Hindlimb muscle (tissue), 1 donor: ENCODE measurements at places on chromosomes 7 and 10. TPM values are rescaled to one million over a fixed set of nuclear protein-coding genes. Genes with fewer than 3 reads are reported as not detected.

GRCh38 chr7:6167587-6168476 is 104.6 kb downstream of the CYTH3 start:
- DNase-seq: no peak

GRCh38 chr10:127029061-127029460 is 123.8 kb downstream of the DOCK1 start:
- DNase-seq: no peak

DNA sequence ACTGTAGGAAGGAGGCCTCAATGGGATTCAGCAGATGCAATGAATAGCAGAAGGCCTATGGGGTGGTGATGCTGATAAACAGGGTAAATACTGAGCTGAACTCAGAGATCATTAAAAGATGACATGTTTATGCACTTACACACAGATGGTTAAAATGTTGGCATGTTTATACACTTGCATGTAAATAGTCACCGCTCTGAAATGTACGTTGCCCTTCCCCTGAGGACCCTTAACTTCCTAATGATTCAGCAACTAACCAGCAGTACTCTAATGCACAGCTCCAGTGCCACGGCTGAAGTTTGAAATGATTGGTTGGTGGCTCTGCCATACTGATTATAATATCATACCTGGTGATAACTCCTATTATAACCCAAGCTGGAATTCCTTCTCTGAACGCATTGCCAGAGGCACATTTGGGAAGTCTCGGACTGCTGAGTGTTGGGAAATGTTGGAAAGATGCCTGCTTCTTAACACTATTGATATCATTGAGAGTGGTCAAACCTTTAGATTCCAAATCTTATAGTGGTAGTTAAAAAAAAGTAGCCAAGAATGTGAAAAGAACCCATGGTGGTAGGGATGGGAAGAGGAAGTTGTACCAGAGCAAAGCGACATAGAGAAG is 3.7 kb upstream of the CAV1 start:
- DNase-seq: no peak

Gene LANCL2
- 20.5 TPM for polyA plus RNA-seq

Gene TMEM139
- polyA plus RNA-seq: 0.98 TPM

DNA sequence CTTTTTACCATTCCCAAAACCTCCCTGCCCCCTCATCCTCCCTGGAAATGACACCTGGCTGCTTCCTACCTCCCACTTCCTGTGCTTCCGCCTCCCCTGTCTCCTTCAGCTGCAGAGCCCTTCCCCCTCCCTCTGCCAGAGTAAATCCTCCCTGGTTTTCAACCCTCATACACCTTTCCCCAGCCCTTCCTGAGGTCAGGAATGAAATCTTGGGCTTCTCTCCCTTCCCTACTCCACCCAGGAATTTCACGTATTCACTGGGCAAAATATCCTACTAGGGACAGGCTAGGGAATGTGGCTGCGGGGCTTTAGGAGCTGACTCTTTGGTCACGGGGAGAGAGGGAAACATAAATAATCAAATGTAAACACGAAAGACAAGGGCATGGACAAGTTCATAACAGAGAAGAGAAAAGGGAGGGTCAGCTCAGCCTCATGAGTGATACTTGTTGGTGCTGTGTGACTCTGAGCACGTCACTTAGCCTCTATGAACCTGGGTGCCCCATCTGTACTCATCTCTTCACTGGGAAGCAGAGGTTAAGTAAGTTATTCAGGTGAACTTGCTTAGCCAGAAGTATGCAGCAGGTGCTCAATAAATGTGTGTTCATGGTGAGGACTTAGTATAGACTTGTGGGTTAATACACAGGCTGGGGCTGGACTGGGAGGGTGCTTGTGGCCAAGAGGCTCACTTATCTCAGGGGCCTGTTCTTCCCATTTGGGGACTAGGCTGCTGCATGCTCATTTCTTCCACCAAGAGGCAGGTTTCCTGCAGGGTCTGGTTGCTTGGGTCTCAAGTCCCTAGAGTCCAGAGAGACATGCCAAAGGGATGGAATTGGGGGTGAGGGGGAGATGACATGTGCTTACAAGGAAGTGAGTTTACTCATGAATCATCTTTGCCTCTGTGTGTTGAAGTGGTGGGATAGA is 10.0 kb upstream of the DUSP5 start:
- no peak for DNase-seq

GRCh38 chr10:109863775-109864174 is 59.5 kb downstream of the XPNPEP1 start:
- DNase-seq: no peak

DNA sequence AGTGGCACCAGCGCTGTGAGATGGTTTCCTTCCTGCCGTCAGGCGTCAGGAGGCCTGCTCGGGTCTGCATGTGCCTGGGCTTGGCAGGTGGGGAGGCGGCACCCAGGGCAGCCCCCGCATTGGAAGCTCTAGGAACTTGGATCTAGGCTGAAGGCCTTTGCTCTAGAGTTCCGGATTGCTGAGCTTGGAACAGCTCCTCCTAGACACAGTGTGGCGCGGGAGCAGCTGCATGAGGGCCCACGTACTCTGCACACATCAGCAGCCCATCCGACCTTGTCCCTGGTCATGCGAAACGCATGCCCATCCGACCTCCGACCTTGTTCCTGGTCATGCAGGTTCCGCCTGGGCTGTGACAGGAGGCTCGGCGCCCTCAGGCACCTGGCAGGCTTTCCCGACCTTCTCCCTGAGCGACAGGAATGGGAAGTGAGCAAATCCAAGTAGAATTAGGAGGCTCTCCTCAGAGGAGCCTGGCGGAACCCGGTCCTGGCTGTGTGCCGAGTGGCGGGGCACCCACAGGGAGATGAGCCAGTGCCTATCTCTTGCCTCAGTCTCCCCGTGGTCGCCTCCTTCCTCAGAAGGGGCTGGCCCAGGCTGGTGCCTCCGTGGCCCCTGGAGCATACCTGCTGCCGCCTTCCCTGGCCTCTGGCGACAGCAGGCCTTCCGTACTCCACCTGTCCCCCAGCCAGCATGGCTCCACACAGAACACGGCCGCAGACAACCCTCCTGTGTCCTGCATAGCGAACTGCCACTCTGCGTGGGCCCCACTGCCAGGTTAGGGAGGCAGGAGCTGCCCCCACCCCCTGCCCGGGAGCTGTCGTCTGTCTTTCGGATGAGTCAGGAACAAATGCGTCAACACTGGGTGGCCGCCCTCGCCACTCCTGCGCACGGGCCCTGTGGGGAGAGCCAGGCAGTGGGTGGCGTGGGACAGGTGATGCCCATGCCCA is 12.0 kb downstream of the GET4 start:
- DNase-seq: no peak

Gene LSM8
- 35.8 TPM for polyA plus RNA-seq

- no peak for DNase-seq
These were observed 122.1 kb downstream of the EGFR start for GRCh38 chr7:55140941-55141278.

Gene SAMD8
- 12.4 TPM for polyA plus RNA-seq

DNA sequence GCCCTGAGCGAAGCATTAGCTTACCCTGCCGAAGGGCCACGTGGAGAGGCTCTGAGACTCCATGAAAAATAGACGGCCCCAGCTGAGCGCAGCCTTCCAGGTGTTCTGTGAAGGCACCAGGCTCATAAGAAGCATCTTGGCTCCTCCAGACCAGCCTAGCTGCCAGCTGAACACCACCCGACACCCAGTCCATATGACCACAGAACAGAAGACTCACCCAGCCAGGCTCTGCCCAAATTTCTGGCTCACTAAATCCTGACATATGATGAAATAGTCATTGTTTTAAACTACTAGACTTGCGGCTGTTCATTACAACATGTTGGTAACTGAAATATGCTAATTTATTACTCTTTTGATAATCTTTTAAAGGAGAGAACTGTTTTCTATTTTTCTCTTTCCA is 99.5 kb upstream of the ABI1 start:
- DNase-seq: no peak

GRCh38 chr7:127413326-127413725 is 20.8 kb upstream of the ZNF800 start:
- no peak for DNase-seq

DNA sequence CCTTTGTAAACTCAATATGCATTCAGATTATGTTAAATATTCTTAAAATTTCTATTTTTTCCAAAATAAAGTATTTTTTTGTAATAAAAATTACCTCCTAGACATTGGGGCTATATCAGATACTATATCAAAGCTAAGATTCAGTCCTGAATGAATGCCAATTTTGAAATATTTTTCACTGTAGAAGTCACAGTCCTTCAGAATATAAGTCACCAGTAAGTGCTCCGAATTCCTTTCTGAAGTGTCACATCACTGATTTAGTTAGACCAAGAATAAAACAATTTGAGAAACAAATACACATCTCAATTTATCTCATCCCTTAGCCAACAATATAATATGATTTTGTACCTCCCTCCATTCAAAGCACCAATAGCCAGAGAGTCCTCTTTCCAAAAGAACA is 33.9 kb upstream of the GSAP start:
- DNase-seq: no peak

GRCh38 chr7:14235056-14235455 is 245.6 kb upstream of the ETV1 start:
- no peak for DNase-seq

GRCh38 chr10:128400564-128400963 is 274.3 kb upstream of the MKI67 start:
- DNase-seq: no peak

- DNase-seq: no peak
These were observed 16.0 kb downstream of the HDAC9 start for GRCh38 chr7:18511351-18512140.

Gene SUMF2
- 60.2 TPM for polyA plus RNA-seq

DNA sequence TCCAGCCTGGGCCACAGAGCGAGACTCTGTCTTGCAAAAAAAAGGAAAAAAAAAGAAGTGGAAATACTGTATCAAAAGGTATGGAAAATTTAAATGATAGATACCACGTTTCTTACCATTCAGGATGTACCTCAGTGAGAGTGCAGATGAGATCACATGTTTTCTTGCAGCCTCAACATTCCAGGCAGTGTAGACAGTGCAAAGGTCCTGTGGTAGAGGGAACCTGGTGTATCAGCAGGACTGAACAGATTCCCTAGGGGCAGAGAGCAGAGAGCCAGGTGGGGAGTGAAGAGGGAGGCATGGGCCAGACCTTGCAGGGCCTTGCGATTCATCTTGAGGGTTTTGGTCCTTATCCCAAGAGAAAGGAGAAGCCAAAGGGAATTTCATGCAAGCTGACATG is 17.7 kb upstream of the ATXN7L1 start:
- DNase-seq: no peak

- no peak for DNase-seq
These were observed 121.4 kb upstream of the STK17A start for GRCh38 chr7:43461349-43462024.

- no peak for DNase-seq
These were observed 10.1 kb downstream of the ADD3 start for GRCh38 chr10:110017907-110018306.

Gene HABP2
- polyA plus RNA-seq: 0.10 TPM

DNA sequence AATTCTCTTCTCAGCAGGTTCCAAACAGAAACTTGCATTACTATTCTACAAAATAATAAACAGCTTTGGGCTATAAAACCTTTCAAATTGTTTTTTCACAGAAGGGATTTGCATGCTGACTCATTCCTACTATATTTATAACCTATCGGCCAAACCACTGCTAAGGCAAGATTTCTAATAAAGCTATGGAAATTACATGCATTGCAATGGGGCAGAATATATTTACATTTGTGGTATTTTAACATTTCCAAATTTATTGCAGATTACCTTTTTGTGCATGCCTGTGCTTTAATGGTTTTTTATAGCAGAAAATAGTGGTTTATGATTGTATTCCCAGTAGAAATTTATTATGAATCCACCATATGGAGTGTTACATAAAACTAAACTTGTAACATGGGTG is 69.0 kb upstream of the NPVF start:
- no peak for DNase-seq

DNA sequence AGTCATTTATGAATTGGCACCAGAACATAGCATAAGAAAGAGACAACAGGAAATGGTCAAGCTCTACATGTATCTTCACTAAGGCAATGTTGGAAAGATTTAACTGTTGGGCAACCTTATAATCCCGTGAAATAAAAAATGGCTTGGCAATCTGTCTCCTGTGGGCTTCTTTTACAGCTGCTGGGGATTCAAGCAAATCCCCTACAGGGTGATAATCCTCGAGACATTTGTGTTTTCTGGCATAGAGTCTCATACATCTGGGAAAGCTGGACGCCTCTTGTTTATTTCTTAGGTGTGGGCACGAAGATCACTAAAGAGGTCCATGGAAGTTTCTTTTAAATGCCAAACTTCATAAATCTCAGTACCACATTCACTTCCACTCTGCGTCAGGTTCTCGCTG is 82.2 kb upstream of the GPR141 start:
- no peak for DNase-seq

DNA sequence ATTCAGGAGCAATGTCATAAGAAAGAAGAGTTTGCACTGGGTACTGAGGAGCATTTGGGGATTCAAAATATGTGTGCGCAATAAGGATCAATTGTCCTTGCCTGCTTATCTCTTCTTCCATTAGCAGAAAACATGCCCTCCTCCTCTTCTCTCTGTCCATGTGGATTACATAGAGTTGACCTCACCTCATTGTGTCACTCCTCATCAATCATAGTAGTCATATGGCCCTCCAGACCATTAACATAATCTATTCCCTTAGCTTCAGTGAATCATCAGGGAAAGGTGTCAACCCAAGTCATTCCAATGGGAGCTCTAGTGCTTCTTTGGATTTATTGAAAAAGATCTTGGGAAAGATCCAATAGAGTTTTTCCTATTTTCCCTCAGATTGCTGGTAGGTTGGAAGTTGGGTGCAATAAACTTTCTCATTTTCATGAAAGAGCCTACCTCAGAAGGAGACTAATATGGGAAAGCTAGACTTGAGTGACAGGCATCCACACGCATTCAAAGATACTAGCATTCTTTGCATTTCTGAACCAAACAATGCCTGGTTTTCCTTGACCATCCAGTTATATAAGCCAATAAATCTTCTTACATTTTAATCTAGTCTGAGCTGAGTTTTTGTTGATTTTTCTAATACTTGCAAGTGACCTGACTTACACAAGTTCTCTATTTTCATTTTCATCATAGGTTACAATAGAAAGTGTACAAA is 71.5 kb upstream of the FAM13C start:
- DNase-seq: no peak

Gene ZNF394
- polyA plus RNA-seq: 10.4 TPM

Gene SVIL
- polyA plus RNA-seq: 265 TPM

- DNase-seq: no peak
These were observed 287.8 kb upstream of the SHH start for GRCh38 chr7:156100086-156100485.

- no peak for DNase-seq
These were observed 88.8 kb upstream of the RET start for GRCh38 chr10:42988069-42988468.

Gene SLC37A3
- 27.5 TPM for polyA plus RNA-seq

- no peak for DNase-seq
These were observed 1092.5 kb upstream of the C7orf33 start for GRCh38 chr7:147498081-147498480.
